ENCODE measurements at places on chromosomes 1 and 21. TPM values are rescaled to one million over a fixed set of nuclear protein-coding genes. Genes with fewer than 3 reads are reported as not detected.

GRCh38 chr1:151967091-151967490 lies 26.6 kb downstream of the S100A10 start:
- no peak for DNase-seq

DNA sequence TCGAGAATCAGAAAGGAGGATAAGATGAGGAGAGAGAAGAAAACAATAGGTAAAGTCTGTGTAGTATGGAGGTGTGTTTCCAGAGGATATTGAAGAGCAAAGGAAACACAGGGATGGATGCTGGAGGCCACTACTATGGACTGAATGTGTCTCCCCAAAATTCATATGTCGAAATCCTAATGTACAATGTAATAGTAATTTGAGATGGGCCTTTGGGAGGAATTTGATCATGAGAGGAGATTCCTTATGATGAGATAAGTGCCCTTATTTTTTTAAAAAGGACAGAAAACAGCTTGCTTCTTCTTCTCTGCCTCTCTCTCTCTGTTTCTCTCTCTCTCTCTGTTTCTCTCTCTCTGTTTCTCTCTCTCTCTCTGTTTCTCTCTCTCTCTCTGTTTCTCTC lies 602.2 kb upstream of the ADAMTS5 start:
- DNase-seq: no peak

- DNase-seq: no peak
Measured at GRCh38 chr21:35215870-35216269, 166.8 kb upstream of the RUNX1 start.

- no peak for DNase-seq
Measured at GRCh38 chr1:220926146-220926545, 46.9 kb downstream of the HLX start.

DNA sequence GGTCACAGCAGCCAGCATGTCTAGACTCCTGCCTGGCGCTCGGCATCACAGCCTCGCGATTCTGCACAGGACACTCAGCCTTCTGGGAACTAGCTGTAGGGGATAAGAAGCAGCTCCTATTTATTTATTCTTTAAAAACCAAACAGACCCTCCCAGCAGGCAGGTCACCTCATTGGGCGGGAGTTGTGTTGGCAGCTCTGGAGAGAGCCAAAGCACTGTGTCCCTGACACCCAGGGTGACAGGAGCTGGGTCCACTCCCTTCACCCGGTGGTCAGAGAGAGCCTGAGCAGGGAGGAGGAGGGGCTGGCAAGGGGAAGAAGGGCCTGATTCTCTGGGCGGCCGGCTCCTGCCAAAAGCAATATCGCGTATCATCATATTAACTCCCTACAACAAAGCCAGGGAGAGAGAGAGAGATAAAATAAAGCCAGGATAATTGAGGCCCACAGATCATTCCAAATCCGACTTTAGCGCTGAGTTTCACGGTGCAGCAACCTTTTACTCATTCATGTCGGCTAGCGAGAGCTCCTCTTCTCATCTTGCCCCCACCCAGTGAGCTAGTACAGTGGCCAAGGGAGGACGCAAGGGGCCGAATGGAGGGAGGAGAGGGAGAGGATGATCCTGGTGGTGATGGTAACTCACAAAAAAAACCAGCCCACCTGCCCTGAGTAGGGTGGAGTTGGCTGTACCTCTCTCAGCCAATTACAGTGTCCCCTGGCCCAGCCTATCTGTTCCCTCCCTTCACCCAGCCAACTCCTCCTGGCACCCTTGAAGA lies 79.8 kb upstream of the IFFO2 start:
- DNase-seq: no peak

DNA sequence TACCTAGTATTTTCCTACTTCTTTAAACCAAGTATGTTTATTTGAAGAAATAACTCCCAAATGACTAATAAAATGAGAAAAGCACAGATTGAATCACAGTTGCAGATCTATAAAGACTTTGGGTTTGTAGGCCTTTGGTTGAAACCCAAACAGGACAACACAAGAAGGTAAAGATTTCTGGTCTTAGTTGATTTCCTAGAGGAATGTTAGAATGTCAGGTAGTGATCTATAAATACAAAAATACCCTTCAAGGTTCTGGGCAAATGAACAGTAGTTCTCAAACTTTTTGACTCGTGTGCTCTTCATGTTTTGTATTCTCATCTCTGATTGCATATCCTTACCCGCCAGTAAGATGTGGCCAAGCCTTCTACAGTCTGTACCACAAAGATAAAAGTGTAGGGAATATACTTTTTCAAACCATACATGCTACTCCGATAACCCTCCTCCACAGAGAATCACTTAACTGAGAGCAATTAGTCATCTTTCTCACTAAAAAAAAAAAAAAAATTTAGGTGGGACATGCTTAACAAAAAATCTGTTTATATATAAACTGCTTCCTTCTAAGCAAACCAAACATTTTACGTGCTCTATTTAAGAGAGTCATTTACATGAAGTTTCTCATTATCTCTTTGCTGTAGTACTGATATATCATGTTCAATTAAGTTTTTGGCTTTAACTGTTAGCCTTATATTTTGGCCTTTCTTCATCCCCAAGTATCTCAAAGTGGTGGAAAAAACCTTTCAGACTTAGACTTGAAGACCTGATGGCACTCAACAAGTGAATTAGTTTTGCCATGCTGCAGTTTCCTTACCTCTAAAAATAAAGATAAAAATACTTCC lies 36.0 kb downstream of the CNIH4 start:
- no peak for DNase-seq

GRCh38 chr1:150863724-150864123 lies 12.7 kb downstream of the ARNT start:
- no peak for DNase-seq

DNA sequence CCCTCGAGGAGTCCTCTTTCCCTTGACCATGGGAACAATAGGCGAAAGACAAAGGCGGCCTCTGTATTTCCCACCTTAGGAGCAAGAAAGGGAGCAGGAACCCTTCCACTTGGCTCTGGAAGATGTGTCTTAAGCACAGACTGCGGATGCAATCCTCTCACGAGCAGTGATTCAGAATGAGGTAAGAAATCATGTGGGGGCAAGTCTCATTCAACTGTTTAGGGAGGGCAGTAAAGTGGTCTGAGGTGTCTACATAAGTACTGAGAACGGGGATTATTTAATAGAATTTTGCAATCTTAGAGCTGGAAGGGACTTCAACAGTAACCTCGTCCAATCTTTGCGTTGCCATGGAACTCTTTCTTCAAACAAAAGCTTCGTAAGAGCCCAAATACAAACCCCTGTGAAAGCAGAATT lies 1.6 kb upstream of the DYRK3 start:
- peak; percentile 100 for DNase-seq

DNA sequence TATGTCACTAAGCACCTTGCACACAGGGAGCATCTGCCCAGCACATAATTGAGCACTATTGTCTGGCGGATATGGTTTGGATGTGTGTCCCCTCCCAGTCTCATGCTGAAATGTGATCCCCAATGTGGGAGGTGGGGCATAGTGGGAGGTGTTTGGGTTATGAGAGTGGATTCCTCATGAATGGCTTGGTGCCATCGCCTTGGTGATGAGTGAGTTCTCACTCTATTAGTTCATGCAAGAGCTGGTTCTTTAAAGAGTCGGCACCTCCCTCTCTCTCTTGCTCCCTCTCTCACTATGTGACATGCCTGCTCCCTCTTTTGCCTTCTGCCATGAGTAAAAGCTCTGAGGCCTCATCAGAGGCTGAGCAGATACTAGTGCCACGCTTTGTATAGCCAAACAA lies 9.5 kb downstream of the CTSK start:
- no peak for DNase-seq

- DNase-seq: no peak
Measured at GRCh38 chr1:38875811-38876210, 2.7 kb upstream of the MYCBP start.

DNA sequence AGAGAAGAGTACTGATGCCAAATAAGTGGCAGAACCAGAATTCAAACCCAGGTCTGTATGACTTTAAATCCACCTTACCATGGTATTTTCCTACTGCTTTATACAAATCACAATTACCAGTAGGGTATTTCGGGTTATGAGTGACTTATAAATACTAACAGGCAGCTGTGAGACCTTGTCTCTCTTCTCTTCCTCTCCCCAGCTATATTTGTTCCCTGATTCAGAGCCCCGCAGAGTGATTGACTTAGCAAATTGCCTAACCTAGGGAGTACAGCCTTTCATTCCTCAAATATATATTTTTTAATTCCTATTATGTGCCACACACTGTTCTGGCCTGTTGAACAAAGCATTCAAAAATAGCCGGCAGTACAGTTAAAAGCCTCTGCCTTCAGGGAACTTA lies 168.0 kb downstream of the CLEC20A start:
- no peak for DNase-seq

DNA sequence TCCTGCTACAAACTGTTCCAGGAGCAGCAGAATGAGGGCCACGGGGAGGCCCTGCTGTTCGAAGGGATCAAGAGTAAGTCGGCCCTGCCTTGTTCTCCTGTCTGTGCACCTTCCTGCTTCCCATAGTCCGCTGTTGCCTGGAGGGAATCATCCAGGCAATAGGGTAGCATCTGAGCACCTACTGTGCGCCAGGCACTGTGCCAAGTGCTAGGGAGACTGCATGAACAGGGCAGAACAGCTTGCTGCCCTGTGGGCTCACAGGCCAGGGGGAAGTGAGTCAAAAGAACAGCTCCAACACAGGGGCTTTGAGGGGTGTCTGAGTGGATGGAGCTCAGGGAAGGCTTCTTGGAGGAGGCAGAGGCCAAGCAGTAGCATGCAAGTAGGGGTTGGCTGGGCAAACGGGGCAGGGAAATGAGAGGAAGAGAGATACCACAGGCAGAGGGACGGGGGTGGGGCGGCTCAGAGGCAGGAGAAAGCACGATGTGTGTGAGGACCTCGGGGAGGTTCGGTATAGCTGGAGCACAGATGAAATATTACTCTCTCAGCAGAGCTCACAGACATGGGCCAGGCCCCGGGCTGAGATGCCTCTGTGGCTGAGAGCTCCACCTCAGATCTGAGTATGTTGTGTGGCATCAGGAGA lies 15.5 kb upstream of the PADI6 start:
- DNase-seq: no peak

DNA sequence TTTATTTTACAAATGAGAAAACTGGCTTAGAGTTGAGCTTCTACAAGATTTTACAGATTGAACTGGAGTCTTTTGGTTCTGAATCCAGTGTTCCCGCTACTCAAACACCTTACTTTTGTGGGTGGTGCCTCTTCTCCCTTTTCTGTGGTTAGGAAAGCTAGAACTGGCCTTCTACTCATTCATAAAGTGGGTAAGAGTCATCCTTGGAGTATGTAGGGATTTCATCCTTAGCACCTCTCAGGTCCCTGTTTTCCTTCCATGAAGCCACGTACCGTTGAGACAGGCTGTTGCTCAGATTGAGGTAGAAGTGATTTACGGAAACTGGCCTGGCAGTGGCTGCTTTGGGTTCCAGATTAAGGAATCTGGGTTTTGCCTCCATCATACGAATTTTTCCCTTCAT lies 35.8 kb downstream of the WNT4 start:
- DNase-seq: no peak

- no peak for DNase-seq
Measured at GRCh38 chr1:222443566-222443965, 104.3 kb downstream of the HHIPL2 start.

DNA sequence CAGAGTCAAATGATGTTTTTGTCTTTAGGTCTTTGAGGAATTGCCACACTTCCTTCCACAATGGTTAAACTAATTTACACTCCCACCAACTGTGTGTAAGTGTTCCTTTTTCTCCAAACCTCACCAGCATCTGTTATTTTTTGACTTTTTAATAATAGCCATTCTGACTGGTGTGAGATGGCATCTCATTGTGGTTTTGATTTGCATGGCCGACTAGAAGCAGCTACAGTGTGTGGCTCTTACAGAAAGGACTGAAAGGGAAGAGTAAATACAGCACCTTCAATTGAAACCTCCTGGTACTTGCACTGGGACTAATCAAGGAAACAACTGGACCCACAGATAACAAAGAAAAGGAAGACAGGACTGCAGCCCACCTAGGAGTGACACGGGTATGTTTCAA lies 668.0 kb upstream of the RGS18 start:
- no peak for DNase-seq

- peak; percentile 60 for DNase-seq
Measured at GRCh38 chr1:156727926-156728598, at the start of gene METTL25B. METTL25B (plus strand) TSS chr1:156728469; CDS start chr1:156729105, 636 bp downstream.

DNA sequence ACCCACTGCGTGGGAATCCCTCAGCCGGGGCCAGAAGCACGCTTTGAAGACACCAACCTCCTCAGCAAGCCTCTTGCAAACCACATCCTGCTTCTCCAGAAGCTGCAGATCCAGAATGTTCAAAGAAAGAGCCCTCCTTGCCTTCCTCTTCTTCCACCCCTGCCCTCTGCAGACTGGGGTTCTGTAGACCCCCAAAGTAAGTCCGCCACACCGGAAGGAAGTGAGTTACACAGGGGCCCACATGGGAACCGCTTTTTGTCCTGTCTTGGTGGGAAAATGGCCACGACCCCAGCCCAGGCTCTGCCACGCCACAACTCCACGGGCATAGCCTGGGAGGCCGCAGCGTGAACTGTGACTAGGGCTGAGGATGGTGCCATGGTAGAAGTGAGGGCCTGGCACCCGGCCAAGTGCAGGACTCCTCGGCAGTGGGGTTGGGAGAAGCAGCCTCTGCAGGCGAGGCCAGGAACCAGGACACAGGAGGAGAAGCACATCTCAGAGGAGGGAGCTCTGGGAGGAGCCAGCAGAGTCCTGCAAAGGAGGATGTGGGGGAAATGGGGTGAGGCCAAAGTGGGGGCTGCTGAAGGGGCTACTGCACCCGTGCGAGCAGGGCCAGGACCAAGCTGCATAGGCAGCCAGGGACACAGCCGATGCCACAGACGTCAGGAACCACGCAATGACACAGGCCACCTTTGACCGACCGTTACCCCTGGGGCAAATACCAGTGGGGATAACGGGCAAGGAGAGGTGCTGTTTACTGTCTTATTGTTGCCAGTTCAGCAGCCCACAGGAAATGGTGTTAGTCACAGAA lies 30.9 kb downstream of the PDE9A start:
- no peak for DNase-seq

GRCh38 chr1:94006604-94007003 lies 97.4 kb upstream of the GCLM start:
- DNase-seq: no peak

GRCh38 chr1:40439247-40439646 lies 11.0 kb upstream of the ZFP69B start:
- peak; percentile 35 for DNase-seq

KCND3 gene
- total RNA-seq: under 0.01 TPM

OR2T35 gene
- total RNA-seq: not detected

CHI3L1 gene
- total RNA-seq: 0.79 TPM

LRRC7 gene
- not detected for total RNA-seq

MYBPH gene
- not detected for total RNA-seq

HAPLN2 gene
- total RNA-seq: not detected

BSND gene
- total RNA-seq: not detected

AHCTF1 gene
- total RNA-seq: 28.2 TPM

LRRC47 gene
- 35.6 TPM for total RNA-seq

TPM3 gene
- total RNA-seq: 279 TPM

CD160 gene
- total RNA-seq: not detected

Measured in bronchial epithelial cell (primary cell).